ENCODE measurements at places on chromosomes 3 and 15. TPM values are rescaled to one million over a fixed set of nuclear protein-coding genes. Genes with fewer than 3 reads are reported as not detected.

The RTP3 gene
- total RNA-seq = not detected

GRCh38 chr15:73244333-73244732 is 124.4 kb downstream of the HCN4 start:
- H3K4me3 ChIP-seq = no peak overlapping the region
- no peaks in the 10 kb centered on the region for H3K27me3 ChIP-seq
- peaks cover 49% of the 10 kb centered on the region for H3K36me3 ChIP-seq
- H3K27ac ChIP-seq = no peak overlapping the region
- peak; percentile 66 for DNase-seq

DNA sequence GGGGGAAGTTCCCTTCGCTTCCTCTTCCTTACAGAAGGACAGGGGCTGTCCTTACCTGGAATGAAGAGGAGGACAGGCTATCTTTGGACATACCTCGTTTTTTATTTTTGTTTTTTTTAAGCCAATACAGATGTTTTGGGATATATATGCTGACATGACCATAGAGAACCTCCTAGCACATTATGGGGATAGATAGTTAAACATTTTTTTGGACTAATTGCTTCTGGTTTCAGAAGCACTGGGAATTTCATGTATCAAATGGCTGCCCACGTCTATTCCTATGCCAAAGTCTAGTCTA is 238.2 kb upstream of the BHLHE40 start:
- DNase-seq = no peak
- H3K4me1 ChIP-seq = no peaks in the 10 kb centered on the region
- H3K27ac ChIP-seq = no peak overlapping the region
- no peaks in the 10 kb centered on the region for H3K36me3 ChIP-seq
- no peak overlapping the region for H3K4me3 ChIP-seq

- H3K27me3 ChIP-seq = no peaks in the 10 kb centered on the region
- no peaks in the 10 kb centered on the region for H3K4me1 ChIP-seq
- H3K27ac ChIP-seq = no peak overlapping the region
- no peak overlapping the region for H3K4me3 ChIP-seq
- H3K36me3 ChIP-seq = no peaks in the 10 kb centered on the region
Observed at GRCh38 chr3:32084870-32085269, 21.6 kb upstream of the GPD1L start.

GRCh38 chr15:69855258-69856000 is 242.3 kb downstream of the TLE3 start:
- no peaks in the 10 kb centered on the region for H3K36me3 ChIP-seq
- H3K4me1 ChIP-seq = no peaks in the 10 kb centered on the region
- H3K4me3 ChIP-seq = no peak overlapping the region

The POPDC2 gene
- total RNA-seq = 0.40 TPM

DNA sequence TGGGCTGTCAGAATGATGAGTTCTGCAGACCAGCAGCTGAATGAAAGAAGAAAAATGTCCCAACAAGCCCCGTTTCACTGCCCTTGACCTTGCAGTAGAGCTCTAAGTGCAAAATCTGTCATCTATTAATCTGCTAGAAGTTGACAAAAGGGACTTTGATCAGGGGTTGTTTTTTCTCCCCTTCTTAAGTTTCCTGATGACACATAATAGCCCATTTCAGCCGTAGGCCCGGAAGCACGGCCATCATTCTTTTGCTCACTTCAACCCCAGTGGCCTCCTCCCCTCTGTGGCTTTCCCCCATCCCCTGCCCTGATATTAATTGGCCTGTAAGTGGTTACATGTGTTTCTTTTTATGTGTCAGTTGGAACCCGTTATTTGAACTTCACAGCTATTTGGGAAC is 298.9 kb downstream of the RPLP1 start:
- H3K4me1 ChIP-seq = no peaks in the 10 kb centered on the region
- no peaks in the 10 kb centered on the region for H3K27me3 ChIP-seq
- H3K27ac ChIP-seq = no peak overlapping the region
- DNase-seq = no peak
- H3K36me3 ChIP-seq = no peaks in the 10 kb centered on the region

- DNase-seq = no peak
- H3K36me3 ChIP-seq = no peaks in the 10 kb centered on the region
- H3K27me3 ChIP-seq = no peaks in the 10 kb centered on the region
Observed at GRCh38 chr3:18825665-18826064, 322.6 kb upstream of the KCNH8 start.

The CASR gene
- total RNA-seq = 0.02 TPM

- DNase-seq = no peak
- H3K27ac ChIP-seq = peak overlapping the region; percentile 59
- H3K27me3 ChIP-seq = no peaks in the 10 kb centered on the region
- no peaks in the 10 kb centered on the region for H3K36me3 ChIP-seq
- no peaks in the 10 kb centered on the region for H3K4me1 ChIP-seq
Observed at GRCh38 chr3:169581633-169582032, 81.9 kb downstream of the MECOM start.

GRCh38 chr3:177673112-177673914 is 476.0 kb upstream of the TBL1XR1 start:
- no peaks in the 10 kb centered on the region for H3K27me3 ChIP-seq
- H3K36me3 ChIP-seq = no peaks in the 10 kb centered on the region
- no peak overlapping the region for H3K27ac ChIP-seq
- no peak overlapping the region for H3K4me3 ChIP-seq
- no peaks in the 10 kb centered on the region for H3K4me1 ChIP-seq

The SNTN gene
- total RNA-seq = not detected

GRCh38 chr3:176961916-176962315 is 235.4 kb downstream of the TBL1XR1 start:
- no peaks in the 10 kb centered on the region for H3K36me3 ChIP-seq
- H3K4me3 ChIP-seq = no peak overlapping the region
- no peak overlapping the region for H3K27ac ChIP-seq
- DNase-seq = no peak

- H3K27me3 ChIP-seq = no peaks in the 10 kb centered on the region
- no peak for DNase-seq
- no peaks in the 10 kb centered on the region for H3K4me1 ChIP-seq
Observed at GRCh38 chr3:88141458-88142083, 8.2 kb upstream of the C3orf38 start.

DNA sequence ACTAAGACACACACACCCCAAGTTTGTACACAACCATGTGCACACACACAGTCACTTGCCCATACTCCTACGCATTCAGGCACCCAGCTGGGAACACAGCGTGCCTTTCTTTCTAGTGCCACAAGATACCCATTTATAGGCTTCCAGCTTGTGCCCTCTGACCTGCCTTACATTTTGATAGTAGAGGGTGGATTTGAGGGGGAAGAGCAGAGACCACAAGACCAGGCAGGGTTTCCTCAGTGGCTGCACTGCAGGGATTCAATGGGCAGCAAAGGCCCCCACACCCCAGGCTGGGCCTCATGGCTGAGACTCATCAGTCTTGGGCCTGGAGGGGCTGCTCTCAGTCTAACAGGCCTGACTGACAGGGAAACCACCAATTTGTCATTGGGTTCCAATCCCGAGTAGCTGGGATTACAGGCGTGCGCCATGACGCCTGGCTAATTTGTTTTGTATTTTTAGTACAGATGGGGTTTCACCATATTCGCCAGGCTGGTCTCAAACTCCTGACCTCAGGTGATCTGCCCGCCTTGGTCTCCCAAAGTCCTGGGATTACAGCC is 18.8 kb upstream of the ANKDD1A start:
- H3K36me3 ChIP-seq = no peaks in the 10 kb centered on the region
- H3K4me3 ChIP-seq = no peak overlapping the region
- peak; percentile 48 for DNase-seq
- no peaks in the 10 kb centered on the region for H3K4me1 ChIP-seq
- H3K27me3 ChIP-seq = no peaks in the 10 kb centered on the region

The LMAN1L gene
- not detected for total RNA-seq

The C3orf52 gene
- total RNA-seq = 5.2 TPM

- H3K27me3 ChIP-seq = no peaks in the 10 kb centered on the region
- H3K36me3 ChIP-seq = peaks cover 17% of the 10 kb centered on the region
- H3K4me3 ChIP-seq = no peak overlapping the region
- peak; percentile 38 for DNase-seq
- H3K27ac ChIP-seq = peak overlapping the region; percentile 25
Observed at GRCh38 chr3:50293079-50293801, 1.0 kb upstream of the IFRD2 start.

DNA sequence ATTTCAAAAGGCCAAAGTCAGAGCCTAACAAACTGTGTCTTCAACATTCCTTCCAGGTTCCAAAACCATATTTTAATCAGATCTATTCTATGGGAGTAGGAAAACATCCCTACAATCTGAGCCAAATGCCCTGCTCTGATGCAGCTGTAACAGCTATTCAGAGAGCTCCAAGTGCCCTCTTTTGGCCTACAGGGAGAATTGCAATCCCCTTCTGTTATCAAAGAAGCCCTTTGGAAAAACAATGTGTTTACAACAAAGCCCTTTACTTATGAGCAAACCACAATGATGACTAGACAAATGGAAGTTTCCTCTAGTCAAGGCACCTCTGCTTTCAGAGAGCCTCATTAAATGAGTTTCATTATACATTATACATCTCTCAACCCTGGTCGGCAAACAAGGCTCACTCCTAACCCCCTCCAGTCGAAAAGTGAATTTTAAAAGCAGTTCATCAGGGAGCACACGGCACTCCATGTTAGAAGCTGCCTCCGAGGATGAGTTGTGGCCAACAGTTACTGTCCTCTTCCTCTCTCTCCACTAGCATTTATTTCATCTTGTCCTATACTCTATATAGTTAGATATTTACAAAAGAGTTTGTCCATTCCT is 42.6 kb upstream of the TMCO5A start:
- H3K36me3 ChIP-seq = no peaks in the 10 kb centered on the region
- no peaks in the 10 kb centered on the region for H3K4me1 ChIP-seq
- H3K27ac ChIP-seq = no peak overlapping the region
- no peaks in the 10 kb centered on the region for H3K27me3 ChIP-seq

GRCh38 chr15:90306560-90306959 is 41.1 kb downstream of the NGRN start:
- H3K36me3 ChIP-seq = no peaks in the 10 kb centered on the region
- no peaks in the 10 kb centered on the region for H3K27me3 ChIP-seq
- no peak for DNase-seq
- no peaks in the 10 kb centered on the region for H3K4me1 ChIP-seq
- no peak overlapping the region for H3K4me3 ChIP-seq

- no peak overlapping the region for H3K27ac ChIP-seq
- H3K4me1 ChIP-seq = no peaks in the 10 kb centered on the region
- no peaks in the 10 kb centered on the region for H3K27me3 ChIP-seq
- no peak for DNase-seq
- H3K4me3 ChIP-seq = no peak overlapping the region
Observed at GRCh38 chr15:61764141-61764540, 296.1 kb downstream of the VPS13C start.

The WHAMM gene
- total RNA-seq = 3.3 TPM

DNA sequence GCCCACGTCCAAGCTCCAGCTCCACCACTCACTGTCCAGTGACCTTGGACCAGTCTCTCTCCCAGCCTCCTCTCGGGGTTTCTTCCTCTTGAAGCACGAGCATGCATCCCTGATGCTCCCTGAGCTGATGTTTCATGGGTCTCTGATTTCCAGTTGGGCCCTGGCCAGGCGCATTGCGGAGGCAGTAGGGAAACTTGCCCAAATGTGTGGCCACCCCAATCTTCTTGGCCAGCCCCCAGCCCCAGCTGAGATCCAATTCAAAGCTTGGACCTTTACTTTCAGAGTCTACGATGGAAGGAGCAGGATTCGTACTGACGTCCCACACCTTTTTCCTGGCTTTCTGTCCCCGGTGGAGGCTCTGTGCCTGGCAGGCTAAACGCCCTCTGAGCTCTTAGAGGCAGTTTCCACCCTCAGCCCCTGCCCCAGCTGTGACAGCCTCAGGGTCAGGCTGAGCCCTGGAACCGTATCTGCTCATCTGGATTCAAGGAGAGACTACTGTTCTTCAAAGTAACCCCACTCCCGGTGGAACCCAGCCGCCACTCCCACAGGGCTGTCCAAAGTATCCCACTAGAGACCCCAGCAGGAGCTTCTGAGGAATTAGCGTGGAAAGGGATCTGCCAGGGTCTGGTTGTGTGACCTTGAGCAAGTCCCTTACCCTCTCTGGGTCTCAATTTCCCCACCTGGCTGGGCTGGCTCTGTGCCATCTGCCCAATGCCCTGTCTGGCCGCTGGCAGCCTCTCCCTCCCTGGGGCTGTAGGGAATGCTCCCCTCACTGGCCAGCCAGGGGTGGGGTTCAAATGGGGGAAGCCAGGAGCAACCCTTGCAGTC is 37.4 kb downstream of the CPN2 start:
- no peak overlapping the region for H3K27ac ChIP-seq
- DNase-seq = peak; percentile 82
- peaks cover 23% of the 10 kb centered on the region for H3K27me3 ChIP-seq
- H3K36me3 ChIP-seq = no peaks in the 10 kb centered on the region
- no peaks in the 10 kb centered on the region for H3K4me1 ChIP-seq

DNA sequence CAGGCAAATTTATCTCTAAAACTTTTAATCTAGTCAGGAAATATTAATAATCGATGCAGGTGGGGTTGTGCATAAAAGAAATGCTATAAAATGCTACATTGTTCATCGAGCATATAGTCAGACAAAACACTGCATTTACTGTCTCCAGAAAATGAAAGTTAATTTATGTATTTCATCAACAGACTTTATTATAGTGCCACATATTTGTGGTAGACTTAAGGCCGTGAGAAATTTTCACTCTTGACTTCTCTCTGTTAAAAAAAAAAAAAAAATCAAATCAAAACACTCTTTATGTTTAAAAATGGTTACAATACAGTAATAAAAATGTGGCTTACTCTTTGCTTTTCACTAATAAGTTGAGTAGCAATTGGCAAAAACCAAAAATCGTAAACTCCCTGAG is 67.4 kb downstream of the RBMS3 start:
- no peak for DNase-seq
- no peaks in the 10 kb centered on the region for H3K27me3 ChIP-seq
- H3K4me1 ChIP-seq = no peaks in the 10 kb centered on the region
- H3K4me3 ChIP-seq = no peak overlapping the region

GRCh38 chr3:77149382-77149781 is 109.5 kb downstream of the ROBO2 start:
- no peaks in the 10 kb centered on the region for H3K36me3 ChIP-seq
- no peak for DNase-seq
- H3K4me1 ChIP-seq = no peaks in the 10 kb centered on the region
- no peaks in the 10 kb centered on the region for H3K27me3 ChIP-seq

DNA sequence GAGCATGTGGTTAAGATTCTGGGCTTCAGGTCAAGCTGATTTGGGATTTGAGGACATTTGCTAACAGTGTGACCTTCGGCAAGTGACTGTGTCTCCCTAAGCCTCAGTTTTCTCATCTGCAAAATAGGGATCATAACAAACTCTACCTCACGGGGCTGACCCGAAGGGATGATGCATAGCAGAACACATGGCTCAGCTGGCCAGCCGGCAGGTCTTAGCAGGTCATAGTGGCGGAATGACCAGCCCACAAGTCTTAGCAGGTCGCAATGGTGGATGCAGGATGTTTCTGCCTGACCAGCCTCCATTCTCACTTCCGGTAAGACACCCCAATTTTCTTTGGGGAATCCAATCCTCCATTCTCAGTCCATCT is 63.3 kb downstream of the IQSEC1 start:
- H3K27me3 ChIP-seq = no peaks in the 10 kb centered on the region
- no peak overlapping the region for H3K27ac ChIP-seq
- H3K4me3 ChIP-seq = no peak overlapping the region
- no peaks in the 10 kb centered on the region for H3K36me3 ChIP-seq
- DNase-seq = no peak

DNA sequence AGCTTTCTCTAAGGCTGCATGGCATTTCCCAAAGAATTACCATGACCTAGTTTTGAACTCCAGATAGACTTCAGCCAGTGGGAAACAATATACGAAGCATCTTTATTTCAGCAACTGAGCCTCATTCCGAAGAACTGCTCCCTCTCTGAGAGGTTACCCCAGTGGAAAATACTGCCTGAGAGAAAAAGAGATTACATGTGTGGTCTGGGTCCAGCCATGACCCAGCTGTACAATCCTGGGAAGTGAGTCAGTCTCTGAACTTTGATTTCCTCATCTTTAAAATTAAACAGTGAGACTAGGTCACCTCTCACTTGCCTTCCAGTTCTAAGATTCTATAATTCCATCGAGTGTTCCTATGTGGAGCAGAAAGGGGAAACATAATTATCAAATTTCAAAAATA is 42.4 kb downstream of the TNIK start:
- no peaks in the 10 kb centered on the region for H3K4me1 ChIP-seq
- no peak overlapping the region for H3K4me3 ChIP-seq
- H3K27ac ChIP-seq = no peak overlapping the region
- no peak for DNase-seq

Data from endodermal cell (in vitro differentiated cells).